RWPE2 (cell line): ENCODE measurements at places on chromosomes 16 and 17.

DNA sequence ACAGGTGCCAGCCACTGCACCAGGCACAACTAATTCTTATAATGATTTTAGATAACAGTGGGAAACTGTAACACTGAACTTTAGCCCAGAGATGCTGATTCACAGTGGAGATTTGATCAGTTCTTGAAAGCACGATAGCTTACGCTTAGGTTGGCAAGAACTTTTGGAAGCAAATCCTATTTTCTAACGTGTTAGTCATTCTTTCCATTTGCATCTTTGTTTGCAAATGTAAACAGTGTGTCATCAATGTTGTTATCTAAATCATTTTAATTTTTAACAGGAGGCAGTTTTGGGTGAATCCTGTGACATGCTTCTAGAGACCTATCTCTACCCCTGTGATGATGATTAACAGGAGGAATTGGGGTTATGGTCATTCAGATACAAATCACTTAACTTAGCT lies 35.7 kb upstream of the GNA13 start:
- no peak for DNase-seq

DNA sequence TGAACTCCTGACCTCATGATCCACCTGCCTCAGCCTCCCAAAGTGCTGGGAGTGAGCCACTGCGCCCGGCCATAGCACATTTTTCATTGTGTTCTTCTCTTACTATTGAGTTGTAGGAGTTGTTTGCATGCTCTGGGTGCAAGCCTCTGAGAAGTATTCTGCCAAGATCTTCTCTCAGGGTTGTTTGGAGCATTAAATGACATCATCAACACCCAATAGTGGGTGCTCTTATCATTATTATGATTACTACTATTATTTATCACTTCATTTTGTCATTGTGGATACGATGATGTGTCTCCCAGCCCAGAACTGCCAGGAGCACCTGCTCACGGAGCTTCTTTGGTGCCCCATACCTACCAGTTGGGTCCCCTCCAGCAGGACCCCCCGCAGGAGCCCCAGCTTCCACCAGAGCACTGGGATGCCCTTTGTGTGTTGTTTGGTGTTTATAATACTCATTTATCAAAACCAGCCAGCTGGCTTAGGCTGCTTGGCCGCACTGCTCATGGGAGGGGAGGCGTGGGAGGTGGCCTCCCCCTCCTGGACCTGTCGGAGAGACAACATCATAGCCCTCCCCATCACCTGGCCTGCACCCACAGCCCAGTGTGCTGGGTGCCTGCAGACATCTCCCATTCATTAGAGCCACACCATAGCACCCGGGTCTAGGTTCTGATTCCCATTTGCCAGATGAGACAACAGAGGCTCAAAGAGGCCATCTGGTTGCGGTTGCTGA lies 12.9 kb upstream of the MAP2K3 start:
- no peak for DNase-seq

GRCh38 chr16:66858740-66859396 lies 14.7 kb downstream of the CA7 start:
- peak; percentile 42 for DNase-seq

DNA sequence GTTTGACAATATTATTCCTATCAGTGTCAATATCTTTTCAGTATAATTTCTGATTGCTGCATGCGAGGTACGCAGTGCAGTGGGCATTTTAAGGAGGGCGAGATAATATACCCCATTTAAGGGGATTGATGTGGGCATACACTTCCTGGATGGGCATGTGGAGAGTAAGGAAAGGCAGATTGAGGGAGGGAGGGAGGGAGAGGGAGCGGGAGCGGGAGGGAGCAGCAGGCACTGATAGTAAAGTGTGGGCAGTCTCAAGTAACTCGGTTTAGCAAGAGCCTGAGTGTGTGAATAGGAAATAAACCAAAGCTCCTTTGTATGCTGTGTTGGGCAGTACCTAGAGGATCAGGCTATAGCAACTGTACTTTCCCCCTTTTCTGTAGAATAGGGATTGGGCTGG lies 5.1 kb downstream of the BPTF start:
- no peak for DNase-seq

- DNase-seq: no peak
These were observed 53.2 kb downstream of the AMFR start for GRCh38 chr16:56372013-56372634.

DNA sequence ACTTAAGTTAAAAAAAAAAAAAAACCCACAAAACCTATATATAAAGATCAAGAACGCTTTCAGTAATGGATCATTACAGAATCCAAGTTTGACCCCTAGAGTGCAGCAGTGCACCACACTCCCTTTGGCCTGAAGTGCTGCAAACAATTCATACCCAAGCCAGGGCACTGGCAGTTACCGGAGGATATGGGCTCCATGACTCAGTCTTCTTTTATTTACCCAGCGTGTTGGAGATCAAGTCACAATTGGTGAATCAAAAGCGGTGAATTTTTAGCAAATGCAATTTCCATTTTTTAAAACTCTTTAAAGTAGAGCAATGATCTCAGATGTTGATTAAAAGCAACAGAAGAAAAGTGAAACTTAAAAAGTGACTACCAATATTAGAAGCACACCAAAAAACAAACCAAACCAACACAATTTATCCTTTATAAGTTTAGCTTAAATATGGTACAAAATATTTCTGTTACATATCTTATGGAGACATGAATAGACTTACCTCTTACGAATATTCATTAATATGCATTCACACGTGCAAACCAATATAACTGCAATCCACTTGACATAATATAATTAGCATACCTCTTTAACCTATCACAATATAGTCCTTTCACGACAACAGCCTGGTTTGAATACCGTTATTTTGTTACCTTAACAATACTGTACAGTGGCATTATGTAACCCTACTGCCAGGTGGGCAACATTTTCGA lies 46.3 kb downstream of the ZNF652 start:
- DNase-seq: peak; percentile 79

DNA sequence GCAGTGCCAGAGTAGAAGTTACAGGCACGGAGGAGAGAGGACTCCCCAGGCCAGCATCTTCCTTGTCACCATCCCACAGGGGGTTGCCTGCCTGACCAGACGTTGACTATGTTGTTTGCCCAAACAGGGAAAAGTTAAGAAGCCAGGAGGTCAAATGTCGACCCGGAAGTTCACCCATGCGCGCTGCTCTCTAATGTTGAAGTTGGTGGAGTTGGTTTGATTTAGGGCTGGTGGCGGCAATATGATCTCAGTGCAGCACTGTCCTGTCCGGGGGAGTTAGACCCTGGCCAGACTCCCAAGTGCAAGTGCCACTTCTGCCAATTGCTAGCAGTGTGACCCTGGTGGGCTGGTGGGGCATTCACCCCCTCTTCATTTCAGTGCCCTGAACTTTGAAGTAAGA lies 30.4 kb downstream of the RGS9 start:
- no peak for DNase-seq

GRCh38 chr16:58652741-58653140 lies 23.1 kb upstream of the CNOT1 start:
- no peak for DNase-seq

GRCh38 chr16:80552277-80552676 lies 11.5 kb downstream of the DYNLRB2 start:
- no peak for DNase-seq

GRCh38 chr16:168424-168823 lies 2.6 kb downstream of the HBM start:
- DNase-seq: no peak

DNA sequence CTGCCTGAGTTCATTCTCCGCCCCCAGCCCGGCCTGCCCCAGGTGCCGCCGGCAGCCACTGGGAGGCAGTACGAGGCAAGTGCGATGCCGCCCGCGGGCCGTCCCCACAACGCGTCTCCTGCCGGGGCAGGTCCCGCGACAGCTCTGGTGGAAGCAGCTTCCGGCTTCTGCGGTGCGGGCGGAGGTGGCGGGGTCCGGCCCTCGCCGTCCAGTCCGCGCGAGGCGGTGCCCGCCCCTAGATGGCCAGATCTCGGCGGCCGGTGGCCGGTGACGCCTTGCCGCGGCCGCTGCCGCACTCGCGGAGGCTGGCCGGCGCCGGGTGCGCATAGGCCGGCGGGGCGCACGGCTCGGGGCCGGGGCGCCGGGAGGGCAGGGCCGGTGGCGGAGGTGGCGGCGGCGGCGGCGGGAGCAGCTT lies 1.8 kb downstream of the GJD3 start:
- DNase-seq: peak; percentile 77

DNA sequence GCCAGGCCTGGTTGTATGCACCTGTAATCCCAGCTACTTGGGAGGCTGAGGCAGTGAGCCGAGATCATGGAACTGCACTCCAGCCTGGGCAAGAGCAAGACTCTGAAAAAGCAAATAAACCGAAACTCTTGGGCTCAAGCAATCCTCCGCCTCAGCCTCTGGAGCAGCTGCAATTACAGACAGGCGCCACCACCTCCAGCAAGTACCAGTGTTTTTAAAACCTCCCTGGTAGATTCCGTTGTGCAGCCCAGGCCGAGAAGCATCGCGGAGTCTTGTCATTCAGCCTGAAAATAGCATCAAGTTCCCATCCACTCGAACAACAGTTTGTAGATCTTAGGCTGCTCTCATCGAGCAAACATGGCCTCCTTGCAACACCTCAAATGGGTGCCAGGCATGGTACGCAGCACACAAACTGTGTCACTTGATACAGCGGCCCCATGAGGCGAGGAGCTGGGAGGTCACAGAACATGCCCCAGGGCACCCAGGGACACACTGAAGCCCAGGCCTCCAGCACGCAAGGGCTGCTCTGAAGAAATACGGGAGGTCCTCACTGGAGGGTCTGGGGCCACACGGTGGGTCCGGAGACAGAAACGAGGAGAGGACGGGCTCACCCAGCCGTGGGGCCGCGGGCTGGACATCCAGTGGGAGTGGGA lies 18.1 kb downstream of the TMC6 start:
- DNase-seq: peak; percentile 49

DNA sequence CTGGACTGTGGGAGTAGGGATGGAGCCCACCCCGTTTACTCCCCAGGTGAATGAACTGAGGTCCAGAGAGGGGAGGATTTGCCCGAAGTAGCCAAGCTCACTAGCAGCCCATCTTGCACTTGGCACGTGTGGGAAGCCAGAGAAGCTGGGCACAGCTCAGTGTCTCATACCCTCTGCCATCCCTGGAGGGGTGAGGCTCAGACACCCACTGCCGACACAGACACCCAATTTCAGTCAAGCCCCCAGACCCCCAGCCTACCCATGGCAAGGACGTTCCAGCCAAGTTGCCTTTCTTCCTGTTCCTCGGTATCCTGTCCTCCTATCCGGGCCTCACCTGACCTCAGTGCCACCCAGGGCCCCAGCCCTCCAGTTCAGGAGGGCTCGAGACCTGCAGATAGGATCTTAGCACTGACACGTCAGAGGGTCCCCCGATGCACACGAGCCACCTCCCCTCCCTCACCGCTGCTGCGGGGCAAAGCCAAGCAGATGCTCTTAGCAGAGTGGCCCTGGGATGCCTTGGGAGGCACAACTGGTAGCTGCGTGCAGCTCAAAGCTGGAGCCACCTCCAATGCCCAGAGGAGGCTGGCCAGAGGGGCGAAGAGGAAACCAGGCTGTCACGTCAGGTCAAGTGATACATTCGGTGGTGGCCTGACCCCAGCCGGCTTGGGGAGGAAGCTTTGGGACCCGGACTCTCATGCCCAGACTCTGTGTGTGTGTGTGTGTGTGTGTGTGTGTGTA lies 90.4 kb upstream of the TNRC6C start:
- no peak for DNase-seq

DNA sequence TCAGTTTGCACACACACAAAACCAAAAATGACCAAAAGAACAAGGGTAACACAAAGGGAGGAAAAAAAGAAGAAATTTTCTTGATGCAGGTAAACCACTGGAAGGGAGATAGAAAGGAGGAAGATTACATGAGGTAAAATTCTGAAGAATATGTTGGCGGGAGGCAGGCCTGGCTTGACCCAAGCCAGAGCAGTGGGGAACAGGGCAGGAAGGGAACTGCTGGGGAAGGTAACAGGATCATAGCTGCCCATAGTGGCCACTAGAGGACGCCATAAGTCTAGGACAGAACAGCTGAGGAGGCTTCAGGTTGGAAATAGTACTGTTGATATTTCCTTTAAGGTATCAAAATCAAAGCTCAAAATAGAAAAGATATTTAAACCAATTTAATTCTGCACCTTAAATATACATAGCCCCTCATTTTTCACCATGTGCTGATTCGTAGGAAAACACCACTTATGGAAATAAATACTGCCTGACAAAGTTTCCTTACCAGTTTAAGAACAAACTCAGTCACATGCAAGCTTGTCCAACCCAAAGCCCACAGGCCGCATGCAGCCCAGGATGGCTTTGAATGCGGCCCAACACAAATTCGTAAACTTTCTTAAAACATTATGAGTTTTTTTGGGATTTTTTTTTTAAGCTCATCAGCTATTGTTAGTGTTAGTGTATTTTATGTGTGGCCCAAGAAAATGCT lies 15.5 kb downstream of the VPS35 start:
- DNase-seq: no peak
